Liver (tissue), 10 donors: ENCODE measurements at places on chromosomes 16 and 17. TPM values are rescaled to one million over a fixed set of nuclear protein-coding genes. Genes with fewer than 3 reads are reported as not detected.

GRCh38 chr17:82655523-82655922 lies 7.3 kb upstream of the WDR45B start:
- DNase-seq = no peak

DNA sequence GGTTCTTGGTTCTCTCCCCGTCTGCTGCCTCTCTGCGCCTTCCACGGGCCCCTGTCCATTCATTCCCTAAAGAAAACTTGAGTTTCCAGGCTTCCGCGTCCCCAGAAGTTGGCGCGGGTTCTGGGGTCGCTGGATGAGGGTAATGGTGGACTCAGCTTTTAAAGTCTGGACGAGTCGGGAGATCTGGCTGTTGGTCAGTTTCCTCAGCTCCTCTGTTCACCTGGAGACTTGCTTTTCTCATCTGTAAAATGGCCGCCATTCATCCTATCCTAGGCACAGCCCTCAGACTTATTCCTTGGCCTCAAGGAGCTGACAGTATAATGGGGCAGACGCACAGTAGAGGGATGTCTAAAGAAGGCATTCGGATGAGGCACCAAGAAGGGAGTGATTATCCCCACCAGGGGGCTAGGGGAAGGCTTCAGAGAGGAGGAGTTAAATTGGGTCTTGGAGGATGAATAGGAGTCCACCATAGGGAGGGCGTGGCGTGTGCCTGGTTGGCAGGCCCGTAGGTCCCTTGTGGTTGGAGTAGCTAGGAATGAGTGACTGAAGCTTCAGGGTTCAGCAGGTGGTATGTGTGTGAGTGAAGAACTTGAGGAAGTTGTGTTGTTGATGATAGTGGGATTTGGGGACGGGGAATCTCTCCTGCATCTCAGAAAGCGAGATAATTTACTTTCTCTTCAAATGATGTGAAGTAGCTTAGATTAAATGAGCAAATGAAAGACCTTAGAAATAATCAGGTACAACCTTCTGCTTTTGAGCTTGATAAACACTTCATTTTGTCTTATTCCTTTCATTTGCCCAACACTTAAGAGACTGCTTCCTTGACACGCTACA lies 652 bp downstream of the VPS35L start:
- peak; percentile 35 for DNase-seq

GRCh38 chr16:27771201-27771910 lies 221.4 kb downstream of the KATNIP start:
- DNase-seq = no peak

DNA sequence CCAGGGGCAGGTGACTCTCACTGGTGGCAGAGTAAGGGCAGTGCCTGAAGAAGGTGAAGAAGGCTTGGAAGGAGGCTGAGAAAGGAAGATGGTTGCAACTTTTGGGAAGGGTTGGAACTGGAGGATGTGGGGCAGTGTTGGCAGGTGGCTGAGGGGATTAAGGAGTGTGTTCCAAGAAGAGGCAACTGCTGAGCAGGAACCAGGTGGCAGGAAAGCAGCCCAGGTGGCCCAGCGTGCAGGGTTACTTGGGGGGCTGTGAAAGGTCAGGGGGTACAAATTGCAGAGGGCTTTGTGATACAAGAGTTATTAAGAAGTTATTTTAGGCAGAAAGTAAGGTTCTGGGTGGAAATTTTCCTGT lies 28.6 kb downstream of the WSCD1 start:
- DNase-seq = no peak

The PRKCB gene
- 9.4 TPM for total RNA-seq

The HOXB6 gene
- 0.17 TPM for total RNA-seq

- DNase-seq = no peak
These were observed 21.3 kb downstream of the CYLD start for GRCh38 chr16:50763211-50763610.

- DNase-seq = no peak
These were observed 5.9 kb downstream of the FOXJ1 start for GRCh38 chr17:76134911-76135809.

DNA sequence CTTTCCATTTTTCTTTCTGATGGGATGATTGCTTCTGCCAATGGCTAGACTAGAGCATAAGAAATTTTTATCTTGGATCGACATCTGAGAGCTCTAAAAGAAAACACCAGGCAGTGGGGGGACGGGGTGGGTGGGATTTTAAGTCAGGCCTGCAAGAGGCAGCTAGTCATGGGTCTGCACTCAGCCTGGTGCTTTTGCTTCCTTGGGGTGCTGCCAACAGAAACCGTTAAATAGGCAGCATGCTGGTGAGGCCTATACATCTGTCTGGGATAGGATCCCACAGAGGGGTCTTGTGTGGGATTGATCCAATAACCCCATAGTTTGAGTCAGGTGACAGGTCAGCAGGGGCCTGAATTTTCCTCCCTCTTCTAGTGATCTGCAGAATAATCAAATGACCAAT lies 26.9 kb downstream of the ZNRF1 start:
- DNase-seq = no peak

- DNase-seq = no peak
These were observed 6.2 kb downstream of the MPP2 start for GRCh38 chr17:43900858-43901754.

- no peak for DNase-seq
These were observed 7.5 kb downstream of the MYH3 start for GRCh38 chr17:10649602-10650001.

- DNase-seq = no peak
These were observed 45.8 kb upstream of the HELZ start for GRCh38 chr17:67290711-67291291.

DNA sequence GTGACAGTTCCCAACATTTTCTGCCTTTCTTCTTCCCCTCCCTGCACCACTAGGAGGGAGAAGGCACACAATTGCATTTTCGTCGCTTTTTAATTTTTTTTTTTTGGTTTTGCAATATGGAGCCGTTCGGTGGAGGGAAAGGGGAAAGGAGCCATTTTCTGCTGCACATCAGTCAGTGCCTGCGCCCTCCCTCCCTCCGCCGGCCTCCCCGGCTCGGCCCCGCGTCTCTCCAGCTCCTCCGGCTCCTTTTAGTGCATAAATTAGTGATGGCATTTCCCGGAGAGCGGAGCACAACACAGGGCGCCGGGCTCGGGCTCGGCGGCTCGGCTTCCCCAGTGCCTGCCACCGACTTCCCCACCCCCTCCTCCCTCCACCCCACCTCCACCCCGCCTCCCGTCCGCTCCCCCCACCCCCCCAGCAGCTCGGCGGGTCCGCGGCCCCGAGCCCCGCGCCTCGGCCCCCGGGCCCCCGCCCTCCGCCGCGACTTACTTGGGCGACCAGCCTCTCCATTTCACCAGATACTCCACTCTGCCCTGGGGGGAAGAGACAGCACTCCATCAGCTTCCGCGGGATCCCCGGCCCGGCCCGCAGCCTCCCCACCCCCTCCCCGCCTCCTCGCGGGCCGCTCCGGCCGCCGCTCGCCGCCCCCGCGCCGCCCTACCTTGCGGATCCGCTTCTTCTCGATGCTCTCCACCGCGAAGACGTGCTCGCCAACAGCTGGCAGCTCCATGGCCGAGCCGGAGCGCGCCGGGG lies 542 bp downstream of the CBX4 start:
- DNase-seq = peak; percentile 57

- DNase-seq = no peak
These were observed 393.0 kb downstream of the HAPSTR1 start for GRCh38 chr16:9484426-9484825.

DNA sequence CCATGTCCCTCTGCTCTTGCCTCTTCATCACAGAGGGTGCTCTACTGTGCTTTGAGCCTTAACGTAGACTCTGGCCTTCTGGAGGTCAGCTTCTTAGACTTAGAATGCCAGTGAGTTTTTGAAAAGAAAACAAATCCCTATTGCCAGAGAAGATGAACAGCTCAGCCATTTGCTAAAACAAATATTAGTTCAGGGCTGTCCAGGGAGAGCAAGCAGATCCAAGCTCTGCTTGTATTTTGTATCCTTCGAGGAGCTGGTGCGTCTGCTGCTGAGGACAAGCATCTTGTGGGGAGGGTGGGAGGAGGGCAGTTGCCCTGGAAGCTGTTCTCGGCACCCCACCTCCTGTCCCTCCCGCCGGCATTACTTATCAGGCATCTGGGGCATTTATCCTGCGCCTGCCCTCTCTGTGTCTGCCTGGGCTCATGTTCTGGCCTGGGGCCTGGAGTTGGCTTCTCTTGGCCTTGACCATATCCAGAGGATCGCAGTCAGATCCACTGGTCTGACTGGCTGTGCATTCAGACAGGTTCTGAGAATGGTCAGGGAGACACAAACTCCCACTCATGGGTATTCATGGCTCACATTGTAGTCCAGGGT lies 173.1 kb upstream of the NLRP1 start:
- no peak for DNase-seq

- no peak for DNase-seq
These were observed 12.9 kb downstream of the SLC13A5 start for GRCh38 chr17:6699997-6700947.

- no peak for DNase-seq
These were observed 28.9 kb upstream of the CCL2 start for GRCh38 chr17:34226011-34226743.
